NAMALWA (cell line): ENCODE measurements at places on chromosomes 13 and 19.

GRCh38 chr13:66405908-66406802 lies 824.0 kb downstream of the PCDH9 start:
- no peak for DNase-seq

DNA sequence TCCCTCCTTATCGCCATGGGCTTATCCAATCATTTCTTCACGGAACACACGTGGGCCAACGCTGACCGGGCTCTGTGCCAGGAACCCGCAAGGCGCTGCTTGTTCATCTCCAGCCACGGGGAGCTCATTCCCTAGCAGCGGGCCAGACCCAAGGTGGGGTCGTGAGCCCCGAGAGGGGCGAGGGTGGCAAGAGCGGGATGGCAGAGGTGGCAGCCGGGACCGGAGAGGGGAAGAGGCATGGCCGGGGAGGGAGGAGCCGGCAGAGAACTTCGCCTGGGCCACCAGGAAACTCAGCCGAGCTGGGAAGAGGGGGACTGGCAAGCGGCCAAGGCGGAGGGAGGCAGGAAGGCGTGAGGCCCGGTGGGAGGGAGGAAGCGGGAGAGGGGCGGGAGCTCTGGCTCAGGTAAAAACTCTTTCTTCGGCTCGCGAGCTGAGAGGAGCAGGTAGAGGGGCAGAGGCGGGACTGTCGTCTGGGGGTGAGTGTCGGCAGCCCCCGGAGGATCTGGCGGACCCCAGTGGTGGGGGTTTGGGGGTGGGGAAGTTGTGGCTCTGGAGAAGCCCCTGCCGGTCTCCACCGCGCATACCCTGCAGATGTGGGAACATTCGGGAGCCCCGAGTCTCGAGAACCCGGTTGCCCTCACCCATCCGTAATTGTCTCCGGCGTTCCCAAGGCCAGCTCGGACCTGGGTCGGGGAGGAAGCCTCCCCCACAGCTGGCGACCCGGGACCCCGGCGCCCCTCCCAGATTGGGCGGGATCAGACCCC lies at the start of gene B3GNT3:
TSS of gene B3GNT3 (plus strand) at position 408 of the 764 bp plus-strand sequence. CDS start 12,670 bp downstream, outside the sequence.
- DNase-seq = no peak

- no peak for DNase-seq
These were observed 5.9 kb upstream of the SRRM5 start for GRCh38 chr19:43605875-43606568.

DNA sequence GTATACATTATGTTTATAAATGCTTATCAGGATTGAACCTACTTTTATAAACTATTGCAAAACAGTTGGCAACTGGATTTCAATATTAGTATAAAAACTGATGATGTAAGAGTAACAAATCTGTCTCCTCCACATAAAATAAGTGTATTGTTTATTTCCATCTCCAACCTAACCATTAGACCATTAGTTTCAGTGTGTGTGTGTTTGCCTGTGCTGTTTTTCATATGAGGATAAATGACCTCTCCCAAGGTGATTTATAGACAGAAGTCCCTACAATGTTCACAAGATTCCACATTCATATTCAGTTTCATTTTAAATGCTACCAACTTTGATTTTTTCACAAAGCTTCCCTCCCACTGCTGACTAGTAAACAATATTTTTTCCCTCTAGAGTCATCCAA lies 871.6 kb downstream of the PCDH9 start:
- DNase-seq = no peak

DNA sequence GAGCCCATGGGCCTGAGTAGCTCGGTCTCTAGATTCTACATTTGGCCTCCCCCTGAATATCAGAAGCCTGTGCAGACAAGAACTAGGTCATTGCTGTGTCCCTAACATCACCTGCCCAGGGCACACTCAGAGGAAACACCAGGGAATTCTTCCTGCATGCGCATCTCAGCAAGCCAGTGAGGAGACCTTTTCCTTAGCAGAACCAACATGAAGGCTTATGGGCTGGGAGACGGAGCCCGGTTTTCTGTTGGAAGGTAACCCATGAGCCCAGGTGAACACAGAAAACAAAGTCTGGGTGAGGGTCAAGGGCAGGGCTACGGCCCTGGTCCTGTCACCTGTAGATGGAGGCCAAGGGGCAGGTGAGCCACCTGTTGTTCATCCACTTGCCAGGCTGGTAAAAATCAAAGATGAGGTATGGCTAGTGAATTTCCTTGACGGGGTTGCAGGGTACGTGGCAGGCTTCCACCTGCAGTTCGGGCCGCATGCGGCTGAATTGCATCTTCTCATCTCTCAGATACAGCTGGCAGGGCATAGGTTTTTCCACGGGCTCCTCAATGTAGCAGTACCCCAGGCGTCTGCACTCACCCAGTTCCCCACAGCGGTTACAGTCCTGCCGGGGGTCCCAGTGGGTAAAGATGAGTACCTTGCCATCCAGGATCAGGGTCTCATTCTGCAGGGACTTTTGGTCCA lies 3.6 kb upstream of the FAM187B start:
- DNase-seq = no peak

DNA sequence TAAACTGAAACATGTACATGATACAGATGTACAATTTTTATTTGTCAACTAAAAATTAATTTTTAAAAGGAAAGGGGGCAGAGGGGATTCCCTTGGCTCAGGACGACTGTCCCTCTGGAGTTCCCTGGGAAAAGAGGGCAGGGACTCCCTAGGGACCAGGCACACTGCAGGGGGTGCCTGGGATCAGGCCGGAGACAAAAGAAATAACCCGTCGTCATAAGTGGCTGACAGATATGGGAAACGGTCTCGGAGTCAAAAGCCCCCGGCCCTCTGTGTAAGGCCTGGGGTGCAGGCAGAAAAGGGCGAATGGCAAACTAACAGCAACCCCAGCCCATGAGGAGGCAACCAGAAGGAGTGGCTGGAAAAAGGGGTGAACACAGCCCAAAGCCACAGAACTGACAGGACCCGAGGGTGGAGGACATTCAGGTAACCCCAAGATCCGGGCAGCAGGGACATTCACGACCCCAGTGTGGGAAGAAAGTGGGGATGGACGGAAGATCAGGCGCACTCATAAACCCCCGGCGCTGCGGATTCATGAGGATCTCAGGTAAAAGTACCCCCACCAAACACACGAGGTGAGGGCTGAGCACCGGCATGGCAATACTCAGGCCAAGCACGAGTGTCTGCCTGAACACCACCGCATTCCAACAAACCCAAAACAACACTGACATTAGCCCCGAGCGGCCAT lies 6.7 kb downstream of the MLLT1 start:
- no peak for DNase-seq

DNA sequence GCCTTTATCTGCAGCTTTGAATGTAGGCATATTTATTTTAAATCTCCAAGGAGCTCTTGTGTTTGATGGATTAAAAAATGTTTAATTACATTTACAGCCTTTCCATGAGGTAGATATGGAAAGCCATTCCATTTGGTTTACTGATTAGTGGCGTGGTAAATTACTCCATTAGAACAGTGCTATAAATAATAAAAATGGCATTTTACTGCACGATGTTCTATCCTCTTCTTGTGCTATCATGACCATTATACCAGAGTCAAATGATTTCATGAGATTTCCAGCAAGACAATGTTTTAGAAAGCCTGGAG lies 250.9 kb upstream of the HTR2A start:
- DNase-seq = no peak

- no peak for DNase-seq
These were observed 446.4 kb downstream of the COG6 start for GRCh38 chr13:40101708-40102359.

DNA sequence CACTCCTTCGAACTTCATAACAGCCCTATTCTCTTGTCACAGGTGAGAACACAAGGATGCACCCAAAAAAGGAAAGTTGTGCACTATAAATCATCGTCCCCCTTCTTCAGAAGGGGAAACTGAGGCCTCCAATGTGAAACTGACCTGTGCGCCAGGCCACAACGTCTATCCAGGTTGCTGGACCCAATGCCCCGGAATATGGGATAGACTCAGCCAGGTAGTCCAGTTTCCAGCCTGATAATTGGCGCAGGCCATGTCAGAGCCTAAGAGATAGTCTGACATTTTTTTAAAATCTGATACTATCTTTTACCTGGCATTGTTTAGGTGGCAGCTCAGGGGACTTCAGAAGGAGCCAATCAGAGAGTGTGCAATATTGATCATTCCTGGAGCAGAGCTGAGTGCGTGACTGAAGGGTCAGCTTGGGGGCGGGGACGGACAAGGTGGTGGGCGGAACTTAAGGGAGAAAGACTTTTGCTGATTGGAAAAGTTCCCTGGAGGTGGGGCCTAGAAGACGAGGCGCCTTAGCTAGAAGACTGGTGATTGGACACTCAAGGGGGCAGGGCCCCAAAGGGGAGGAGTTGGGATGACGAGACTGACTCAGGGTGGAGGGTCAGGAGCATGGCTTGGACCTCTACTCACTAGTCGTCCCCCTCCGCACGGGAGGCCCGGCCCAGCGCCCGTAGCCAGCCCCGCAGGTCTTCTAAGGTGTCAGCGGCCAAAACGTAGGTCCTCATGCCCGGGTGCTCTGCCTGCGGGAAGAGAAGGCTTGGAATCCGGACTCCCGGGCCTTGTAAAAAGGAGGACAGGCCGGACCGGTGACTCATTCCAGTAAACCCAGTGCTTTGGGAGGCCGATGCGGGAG lies 8.5 kb downstream of the PLEKHA4 start:
- DNase-seq = peak; percentile 88

- no peak for DNase-seq
These were observed 30.8 kb upstream of the IGFL1 start for GRCh38 chr19:46198756-46199155.

DNA sequence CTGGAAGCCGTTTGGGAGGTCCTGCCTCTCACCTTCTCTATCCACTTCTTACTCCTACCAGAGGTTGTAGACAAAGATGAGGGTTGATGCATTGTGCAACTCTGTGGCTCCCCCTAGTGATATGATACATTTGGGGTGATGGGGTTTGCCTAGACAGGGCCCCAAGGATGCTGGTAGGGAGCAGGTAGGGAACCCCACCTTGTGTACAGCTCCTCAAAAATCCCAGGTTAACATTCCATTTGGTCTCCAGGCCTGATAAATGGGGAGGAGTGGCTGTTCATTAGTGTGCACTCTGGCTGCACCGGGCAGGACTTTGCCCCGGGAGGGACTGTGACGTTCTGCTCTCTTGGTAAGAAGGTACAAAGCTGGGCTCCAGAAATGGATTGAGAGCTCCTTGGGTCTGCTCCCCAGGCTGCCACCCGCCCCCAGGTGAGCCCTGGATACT lies 19.2 kb downstream of the SIGLEC8 start:
- peak; percentile 50 for DNase-seq

DNA sequence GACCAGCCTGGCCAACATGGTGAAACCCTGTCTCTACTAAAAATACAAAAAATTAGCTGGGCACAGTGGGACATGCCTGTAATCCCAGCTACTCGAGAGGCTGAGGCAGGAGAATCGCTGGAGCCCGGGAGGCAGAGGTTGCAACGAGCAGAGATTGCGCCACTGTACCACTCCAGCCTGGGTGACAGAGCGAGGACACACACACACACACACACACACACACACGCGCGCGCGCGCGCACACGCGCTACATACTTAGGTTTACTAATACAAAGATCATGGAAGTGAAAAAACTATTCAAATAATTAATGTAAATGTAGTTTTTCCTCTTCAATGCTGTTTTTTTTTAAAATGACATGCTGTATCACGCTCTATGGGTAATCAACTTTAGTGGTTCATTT lies 58.5 kb upstream of the ZDHHC20 start:
- DNase-seq = no peak

DNA sequence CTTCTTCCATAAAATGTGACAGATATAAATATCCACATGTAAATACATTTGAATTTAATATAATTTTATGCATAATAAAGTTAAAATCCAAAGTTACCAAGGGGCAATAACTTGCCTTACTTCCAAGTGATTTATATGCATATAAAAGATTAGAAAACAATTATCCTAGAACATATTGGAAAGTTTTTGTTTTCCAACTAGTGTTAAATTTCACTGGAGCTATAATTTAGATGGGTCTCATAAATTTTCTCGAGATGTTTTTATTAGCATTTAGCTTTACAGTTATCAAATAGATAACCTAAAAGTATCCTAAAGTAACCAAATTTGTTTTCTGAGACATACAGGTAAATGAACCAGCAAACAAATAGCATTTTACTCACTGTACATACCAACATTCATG lies 225.3 kb downstream of the SPRY2 start:
- DNase-seq = no peak
